ENCODE measurements at places on chromosomes 6 and 20.

DNA sequence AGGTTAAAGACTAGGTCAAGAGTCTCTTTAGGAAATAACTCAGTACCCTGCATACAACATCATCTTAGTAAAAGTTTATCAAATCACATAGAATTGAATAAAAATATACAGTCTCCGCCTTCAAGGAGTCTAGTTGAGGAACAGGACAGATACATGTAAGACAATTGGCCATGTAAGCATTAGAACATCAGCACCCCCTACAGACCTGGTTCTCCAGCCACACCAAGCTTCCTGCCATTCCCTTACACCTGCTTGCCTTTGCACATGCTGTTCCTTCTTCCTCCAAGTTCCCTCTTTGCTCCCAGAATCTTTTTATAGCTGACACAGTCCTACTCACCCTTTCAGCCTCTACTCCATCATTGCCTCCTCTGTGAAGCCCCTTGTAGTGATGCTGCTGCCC lies 187.8 kb upstream of the LRFN2 start:
- no peak for DNase-seq

DNA sequence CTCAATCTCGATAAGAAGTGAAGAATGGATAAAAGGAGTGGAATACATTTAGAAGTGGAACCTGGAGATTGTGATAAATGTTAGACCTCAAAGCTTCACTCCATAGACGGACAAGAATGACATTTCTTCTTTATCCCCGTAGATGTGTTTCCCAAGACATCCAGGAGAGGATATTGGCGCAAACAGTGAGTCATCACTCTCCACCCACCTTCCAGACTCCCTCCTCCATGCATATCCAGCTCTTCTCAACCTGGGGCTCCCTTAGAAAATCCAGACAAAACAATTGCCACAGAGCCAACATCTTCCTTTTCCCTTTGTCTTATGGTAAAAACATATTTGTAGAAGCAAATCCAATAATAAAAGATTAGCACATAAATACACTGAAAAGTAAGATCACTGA lies 586.1 kb downstream of the PTPRT start:
- no peak for DNase-seq

- DNase-seq, result no peak
These were observed 96.9 kb upstream of the NT5E start for GRCh38 chr6:85353012-85353411.

- no peak for DNase-seq
These were observed 13.2 kb downstream of the AAR2 start for GRCh38 chr20:36249450-36249849.

GRCh38 chr6:149111556-149112115 lies 205.9 kb upstream of the TAB2 start:
- DNase-seq, result no peak

- no peak for DNase-seq
These were observed 28.1 kb upstream of the SLC22A23 start for GRCh38 chr6:3484946-3485345.

- DNase-seq, result no peak
These were observed 395.3 kb downstream of the TBC1D32 start for GRCh38 chr6:120938876-120939472.

- DNase-seq, result no peak
These were observed 91.0 kb downstream of the SMLR1 start for GRCh38 chr6:130918171-130918570.

DNA sequence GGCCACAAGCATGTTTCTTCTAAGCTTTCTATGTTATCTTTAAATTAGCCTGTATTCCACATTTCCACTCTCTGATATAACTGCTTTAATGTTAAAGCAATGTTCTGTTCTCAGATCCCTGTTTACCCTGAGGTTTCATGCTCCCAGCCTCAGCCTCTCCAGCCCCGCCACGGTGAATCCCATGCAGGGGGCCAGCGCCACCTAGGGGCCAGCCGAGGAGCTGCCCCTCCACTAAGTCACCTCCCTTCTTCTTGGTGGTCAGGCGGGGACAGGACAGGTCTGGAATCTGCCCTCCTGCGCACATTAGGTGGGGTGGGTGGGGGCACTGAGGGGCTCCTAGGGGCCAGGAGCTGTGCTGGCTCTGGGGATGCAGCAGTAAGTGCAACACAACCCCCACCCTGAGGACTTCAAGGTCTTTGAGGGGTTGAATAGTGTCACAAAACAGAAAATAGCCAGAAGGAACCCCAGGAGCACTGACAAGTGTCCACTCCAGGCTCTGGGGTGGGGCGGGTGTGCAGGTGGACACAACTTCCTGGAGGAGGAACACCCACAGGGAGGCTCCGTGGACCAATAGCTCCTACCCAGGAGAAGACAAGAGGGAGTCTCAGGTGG lies 61.6 kb downstream of the RAB44 start:
- no peak for DNase-seq

- DNase-seq, result peak; percentile 13
These were observed 61.4 kb downstream of the BMP2 start for GRCh38 chr20:6828794-6829423.

GRCh38 chr20:1618479-1618878 lies 1.3 kb downstream of the SIRPB1 start:
- DNase-seq, result no peak

GRCh38 chr6:157514659-157515496 lies 133.9 kb downstream of the ZDHHC14 start:
- DNase-seq, result no peak

- no peak for DNase-seq
These were observed 12.4 kb downstream of the PEDS1 start for GRCh38 chr20:50141018-50141675.

DNA sequence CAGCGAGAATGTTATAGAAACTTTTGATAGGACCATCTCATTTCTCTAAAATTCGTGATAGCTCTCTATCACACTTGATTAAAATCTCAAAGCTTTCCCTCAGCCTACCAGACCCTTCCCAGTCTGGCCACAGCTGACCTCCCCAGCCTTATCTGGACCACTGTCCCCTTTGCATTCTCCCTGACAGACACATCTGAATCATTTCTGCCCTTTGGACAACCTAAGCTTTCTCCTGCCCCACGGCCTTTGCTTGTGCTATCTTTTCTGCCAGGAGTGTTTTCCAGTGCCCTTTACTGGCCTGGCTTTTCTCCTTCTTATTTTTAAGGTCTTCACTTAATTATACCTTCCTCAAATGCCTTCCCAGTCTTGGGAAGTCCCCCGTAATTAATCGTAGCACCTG lies 136.0 kb upstream of the RNF24 start:
- DNase-seq, result no peak

- no peak for DNase-seq
These were observed 3.7 kb downstream of the GDF5 start for GRCh38 chr20:35434085-35435005.

- no peak for DNase-seq
These were observed 56.4 kb downstream of the TTI1 start for GRCh38 chr20:37976887-37977286.

GRCh38 chr6:73980096-73980495 lies 284.1 kb downstream of the CD109 start:
- DNase-seq, result no peak

DNA sequence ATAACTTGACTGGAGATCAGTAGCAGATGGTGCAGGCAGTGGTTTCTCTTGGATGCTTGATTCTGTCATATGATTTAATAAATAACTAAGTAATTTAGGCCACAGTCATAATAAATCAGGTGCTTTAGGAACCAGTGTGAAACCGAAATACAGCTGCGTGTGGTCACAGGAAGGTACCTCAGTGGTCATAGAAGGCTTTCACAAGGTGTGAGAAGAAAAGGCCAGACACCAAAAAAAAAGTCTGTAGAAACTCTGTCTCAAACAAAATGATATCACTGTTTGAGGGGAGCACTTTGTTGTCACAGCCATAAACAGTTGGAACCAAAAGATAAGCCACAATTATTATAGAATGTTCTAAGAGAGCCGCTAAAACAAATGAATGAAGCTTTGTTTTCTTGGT lies 56.5 kb downstream of the ARMC2 start:
- no peak for DNase-seq

- no peak for DNase-seq
These were observed 8.2 kb downstream of the EDN3 start for GRCh38 chr20:59308493-59309201.

DNA sequence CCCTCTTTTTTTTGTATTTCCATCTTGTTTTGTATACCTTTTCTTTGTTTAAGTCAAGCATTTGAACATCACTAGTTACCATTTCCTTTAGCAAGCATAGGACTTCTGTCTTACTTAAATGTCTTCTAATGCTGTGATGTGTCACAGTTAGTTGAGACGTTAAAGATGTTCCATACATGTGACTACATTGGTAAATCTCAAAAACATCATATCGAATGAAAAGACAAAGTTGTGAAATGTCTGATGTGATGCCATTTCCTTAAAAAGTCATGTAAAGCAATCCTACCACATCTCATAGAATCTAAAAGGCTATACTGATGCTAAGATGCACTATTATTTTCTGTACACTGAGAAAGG lies 26.8 kb downstream of the SLC16A10 start:
- DNase-seq, result no peak

DNA sequence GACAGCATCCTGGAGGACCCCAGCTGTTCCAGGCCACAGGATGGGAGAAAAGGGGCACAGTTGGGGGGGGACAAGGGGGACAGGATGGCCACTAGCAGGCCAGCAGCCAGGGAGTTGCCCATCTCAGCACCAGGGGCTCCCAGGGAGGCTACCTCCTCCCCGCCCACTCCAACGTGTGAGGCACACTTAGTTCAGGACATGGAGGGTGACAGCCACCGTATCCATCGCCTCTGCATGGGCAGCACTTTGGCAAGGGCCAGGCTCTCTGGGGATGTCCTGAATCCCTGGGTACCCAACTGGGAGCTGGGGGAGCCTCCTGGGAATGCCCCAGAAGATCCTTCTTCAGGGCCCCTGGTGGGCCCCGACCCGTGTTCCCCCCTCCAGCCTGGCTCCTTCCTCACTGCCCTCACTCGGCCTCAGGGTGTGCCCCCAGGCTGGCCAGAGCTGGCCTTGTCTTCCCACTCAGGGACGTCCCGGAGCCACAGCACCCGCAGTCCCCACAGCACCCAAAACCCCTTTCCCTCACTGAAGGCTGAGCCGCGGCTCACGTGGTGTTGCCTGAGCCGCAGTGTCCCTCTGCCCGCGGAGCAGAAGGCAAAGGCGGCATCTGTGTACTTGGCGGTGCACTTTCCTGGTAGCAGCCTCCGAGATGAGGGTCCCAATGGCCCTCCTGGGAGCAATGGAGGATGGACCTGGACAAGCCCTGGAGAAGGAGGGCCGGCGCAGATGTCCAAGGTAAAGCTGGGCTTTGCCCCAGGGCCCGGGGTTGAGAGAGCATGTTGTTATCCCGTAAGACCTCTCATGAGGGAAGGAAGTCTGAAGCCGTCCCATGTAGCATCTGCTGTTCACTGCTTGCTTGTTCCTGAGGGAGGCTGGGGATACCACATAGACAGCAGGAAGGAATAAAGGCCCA lies 30.7 kb downstream of the ZNF831 start:
- DNase-seq, result no peak

DNA sequence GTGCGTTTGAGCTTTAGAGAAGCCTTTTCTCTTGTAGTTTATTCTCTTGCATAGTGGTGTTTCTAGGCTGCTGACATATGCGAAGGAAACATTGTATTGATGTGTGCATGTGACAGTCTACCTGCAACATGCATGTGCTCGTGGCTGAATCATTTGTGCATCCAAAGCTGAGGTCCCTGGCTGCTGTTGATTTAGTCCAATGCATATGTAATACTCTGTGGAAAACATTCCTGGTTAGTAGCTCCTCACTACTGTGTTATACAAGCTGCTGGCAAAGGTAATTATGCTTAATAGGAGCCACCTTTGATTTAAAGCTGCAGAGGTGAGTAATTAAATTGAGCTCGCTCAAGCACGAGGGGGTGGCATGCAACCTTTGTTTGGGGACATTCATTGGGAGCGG lies 24.5 kb downstream of the TSHZ2 start:
- DNase-seq, result no peak

GRCh38 chr6:4747588-4747987 lies 28.6 kb upstream of the CDYL start:
- DNase-seq, result no peak

- no peak for DNase-seq
These were observed 48.5 kb upstream of the E2F3 start for GRCh38 chr6:20353134-20353533.

GRCh38 chr6:4727671-4728435 lies 48.4 kb upstream of the CDYL start:
- no peak for DNase-seq

GRCh38 chr6:163352966-163353365 lies 61.6 kb upstream of the QKI start:
- no peak for DNase-seq

DNA sequence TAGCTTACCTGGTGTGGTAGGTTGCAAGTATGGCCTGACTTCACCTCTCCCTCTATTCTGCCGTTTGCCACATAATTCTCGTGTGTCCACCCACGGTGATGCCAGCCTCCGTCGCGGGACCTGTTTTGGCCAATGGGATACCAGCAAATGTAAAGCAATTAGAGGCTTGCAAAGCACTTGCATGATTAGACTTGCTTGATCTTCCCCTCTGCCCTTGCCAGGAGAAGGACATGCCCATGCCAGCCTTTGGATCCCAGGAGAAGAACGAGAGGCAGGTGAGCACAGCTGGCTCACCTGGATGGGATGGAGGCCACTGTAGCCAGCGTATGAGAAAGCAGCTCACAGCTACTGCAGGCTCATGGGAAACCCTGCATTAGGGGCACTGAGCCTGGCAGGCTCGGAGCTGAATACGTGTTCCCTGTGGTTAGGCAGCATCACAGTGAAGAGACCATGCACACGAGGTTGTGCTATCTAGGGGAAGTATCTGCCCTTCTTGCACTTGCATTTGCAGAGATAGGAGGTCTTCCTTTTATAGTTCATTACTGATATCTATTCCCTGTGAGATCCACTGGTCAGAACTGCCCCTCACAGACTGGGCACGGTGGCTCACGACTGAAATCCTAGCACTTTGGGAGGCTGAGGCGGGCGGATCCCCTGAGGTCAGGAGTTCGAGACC lies 62.4 kb downstream of the TMEM242 start:
- DNase-seq, result no peak

GRCh38 chr6:84771756-84772356 lies 7.5 kb upstream of the TBX18 start:
- no peak for DNase-seq

GRCh38 chr6:111952821-111953540 lies 79.7 kb upstream of the FYN start:
- no peak for DNase-seq

DNA sequence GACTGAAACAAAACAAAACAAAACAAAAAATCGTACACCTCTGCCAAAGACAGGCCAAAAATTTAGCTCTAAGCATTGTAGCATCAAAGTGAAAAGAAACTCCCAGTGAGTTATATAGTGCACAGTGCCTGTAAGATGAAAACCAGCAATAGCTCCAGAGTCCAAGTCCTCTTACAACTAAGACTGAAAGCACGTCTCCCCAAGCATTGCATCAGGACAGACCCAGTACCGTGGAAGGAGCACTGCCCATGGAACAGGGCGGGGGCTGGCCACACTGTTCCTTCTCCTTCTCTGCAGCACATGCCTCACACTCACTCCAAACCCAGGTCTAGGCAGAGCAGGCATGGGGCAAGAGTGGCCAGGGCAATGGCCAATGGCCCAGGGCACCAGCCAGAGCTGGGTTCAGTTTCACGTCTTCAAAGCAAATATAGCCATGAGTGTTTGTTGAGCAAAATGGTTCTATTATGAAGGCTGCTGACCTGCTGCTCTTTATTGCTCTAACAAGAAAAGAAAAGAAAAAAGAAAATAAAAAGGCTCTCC lies 72.2 kb upstream of the PBOV1 start:
- DNase-seq, result no peak
